ENCODE measurements at places on chromosomes 6 and 20.

GRCh38 chr20:57031867-57032355, 234.5 kb downstream of the BMP7 start:
- no peak for DNase-seq

GRCh38 chr6:6851059-6851948, 256.5 kb upstream of the RREB1 start:
- DNase-seq: no peak

- peak; percentile 28 for DNase-seq
Measured at GRCh38 chr6:27091661-27092315, 155.7 kb upstream of the PRSS16 start.

DNA sequence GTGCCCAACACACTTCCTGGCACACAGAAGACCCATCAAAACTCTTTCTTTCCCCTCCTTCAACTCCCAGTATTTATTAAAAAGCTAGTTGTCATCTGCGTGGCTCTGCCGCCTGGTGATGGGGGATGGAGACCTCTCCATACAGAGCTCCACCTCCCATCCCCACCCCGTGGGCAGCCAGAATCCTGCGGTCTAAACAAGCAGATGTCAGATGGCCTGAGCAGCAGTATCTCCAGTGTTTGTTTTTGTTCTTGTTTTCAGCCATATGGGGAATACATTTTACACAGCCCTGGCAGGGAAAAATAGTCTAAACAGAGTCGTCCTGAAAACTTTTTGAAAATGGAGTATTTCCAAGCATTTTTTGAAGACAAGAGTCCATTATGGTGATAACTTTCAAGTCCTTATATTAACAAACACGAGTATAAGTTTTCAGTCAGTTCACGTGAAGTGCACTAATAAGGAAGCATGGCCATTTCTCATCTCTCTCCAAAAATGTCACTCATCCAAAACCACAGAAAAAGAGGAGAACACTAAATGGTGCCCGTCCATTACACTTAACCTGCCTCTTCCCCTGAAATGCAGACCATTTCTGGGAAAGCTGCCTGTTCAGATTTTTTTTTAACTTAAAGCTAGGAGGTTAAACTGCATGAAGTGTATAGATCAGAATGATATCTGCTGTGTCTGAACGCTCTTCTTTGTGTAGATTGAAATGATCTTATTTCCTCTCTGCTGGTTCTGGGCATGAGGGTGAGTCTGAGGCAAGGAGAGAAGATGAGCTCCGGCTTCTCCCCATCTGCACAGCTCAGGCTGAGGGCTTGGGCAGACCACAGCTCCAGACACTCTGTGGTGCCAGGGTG, 91.0 kb downstream of the TCP11 start:
- DNase-seq: no peak

- DNase-seq: no peak
Measured at GRCh38 chr20:16404640-16405039, 168.6 kb downstream of the KIF16B start.

- DNase-seq: no peak
Measured at GRCh38 chr20:47396762-47397476, 40.4 kb upstream of the ZMYND8 start.

- DNase-seq: no peak
Measured at GRCh38 chr20:56778765-56779195, 149.7 kb downstream of the TFAP2C start.

GRCh38 chr6:36735110-36736071, 37.8 kb downstream of the RAB44 start:
- no peak for DNase-seq

GRCh38 chr20:36235892-36236785, at the start of gene AAR2:
TSS of gene AAR2 (plus strand) at chr20:36236478. CDS start at chr20:36239869, 3,391 bp downstream.
- peak; percentile 46 for DNase-seq

- no peak for DNase-seq
Measured at GRCh38 chr20:41145821-41146620, 8.7 kb downstream of the PLCG1 start.

DNA sequence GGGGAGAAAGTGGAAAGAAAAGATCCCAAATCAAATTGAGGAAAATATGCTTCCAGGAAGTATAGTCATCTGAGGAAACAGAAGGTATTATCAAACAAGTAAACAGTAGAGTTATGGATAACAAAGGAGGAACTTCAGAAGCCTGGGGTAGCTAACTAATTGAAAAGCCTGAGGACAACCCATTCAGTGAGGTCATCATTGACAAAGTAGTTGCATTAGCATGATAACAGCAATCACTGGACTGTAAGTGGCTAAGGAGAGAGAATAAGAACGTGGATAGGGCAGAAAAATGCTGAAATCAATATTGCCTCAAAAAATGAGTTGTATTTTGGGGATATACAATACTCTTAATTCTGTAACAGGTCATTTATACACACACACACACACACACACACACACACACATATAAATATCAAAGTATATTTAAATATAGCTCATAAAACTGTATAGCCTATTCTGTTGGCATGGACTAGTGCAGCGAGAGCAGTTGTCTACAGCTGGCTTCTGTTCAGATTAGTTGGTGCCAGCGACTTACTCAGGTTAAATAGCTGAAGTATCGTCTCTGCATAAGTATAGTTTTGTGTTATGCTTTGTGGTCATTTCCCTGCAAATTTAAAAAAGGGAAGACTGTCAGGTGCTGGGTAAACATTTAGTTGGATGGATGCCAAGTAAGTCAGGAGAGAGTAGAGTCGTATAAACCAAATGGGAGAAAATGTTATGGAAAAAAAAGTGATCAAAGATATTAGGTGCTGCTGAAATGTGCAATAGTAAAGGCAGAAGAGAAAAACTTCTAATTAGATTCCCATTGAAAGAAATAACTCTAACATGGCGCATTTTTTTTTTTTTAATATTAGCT, 33.8 kb upstream of the CTAGE9 start:
- no peak for DNase-seq

DNA sequence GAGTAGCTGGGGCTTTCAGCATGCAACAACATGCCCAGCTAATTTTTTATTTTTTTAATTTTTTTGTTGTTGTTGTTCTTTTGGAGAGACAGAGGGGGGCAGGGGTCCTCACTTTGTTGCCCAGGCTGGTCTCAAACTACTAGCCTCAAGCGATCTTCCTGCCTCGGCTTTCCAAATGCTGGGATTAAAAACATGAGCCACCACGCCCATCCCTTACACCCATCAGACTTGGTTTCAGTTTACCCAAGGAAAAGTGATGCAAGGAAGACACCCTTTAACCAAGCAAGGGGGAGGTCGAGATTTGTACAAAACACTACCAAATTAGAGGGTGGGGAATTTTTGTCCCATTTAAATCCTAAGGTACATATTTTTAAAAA, 210.1 kb downstream of the ARHGAP18 start:
- no peak for DNase-seq

GRCh38 chr6:47133230-47134000, 91.3 kb upstream of the ADGRF1 start:
- no peak for DNase-seq

- DNase-seq: no peak
Measured at GRCh38 chr20:11305406-11305805, 612.3 kb upstream of the BTBD3 start.

GRCh38 chr6:15465212-15465611, 197.6 kb downstream of the DTNBP1 start:
- DNase-seq: no peak

GRCh38 chr6:90694802-90695201, 107.9 kb upstream of the MAP3K7 start:
- DNase-seq: no peak

GRCh38 chr6:82364087-82365015, 734 bp downstream of the TPBG start:
- DNase-seq: no peak

GRCh38 chr6:12504325-12504966, 212.1 kb upstream of the PHACTR1 start:
- no peak for DNase-seq

- DNase-seq: no peak
Measured at GRCh38 chr6:158649289-158650143, at the start of gene SYTL3. TSS of gene SYTL3 (plus strand) at chr6:158650054. CDS start at chr6:158663269, 13,215 bp downstream.

GRCh38 chr20:43300901-43301300, 111.2 kb upstream of the PTPRT start:
- no peak for DNase-seq

DNA sequence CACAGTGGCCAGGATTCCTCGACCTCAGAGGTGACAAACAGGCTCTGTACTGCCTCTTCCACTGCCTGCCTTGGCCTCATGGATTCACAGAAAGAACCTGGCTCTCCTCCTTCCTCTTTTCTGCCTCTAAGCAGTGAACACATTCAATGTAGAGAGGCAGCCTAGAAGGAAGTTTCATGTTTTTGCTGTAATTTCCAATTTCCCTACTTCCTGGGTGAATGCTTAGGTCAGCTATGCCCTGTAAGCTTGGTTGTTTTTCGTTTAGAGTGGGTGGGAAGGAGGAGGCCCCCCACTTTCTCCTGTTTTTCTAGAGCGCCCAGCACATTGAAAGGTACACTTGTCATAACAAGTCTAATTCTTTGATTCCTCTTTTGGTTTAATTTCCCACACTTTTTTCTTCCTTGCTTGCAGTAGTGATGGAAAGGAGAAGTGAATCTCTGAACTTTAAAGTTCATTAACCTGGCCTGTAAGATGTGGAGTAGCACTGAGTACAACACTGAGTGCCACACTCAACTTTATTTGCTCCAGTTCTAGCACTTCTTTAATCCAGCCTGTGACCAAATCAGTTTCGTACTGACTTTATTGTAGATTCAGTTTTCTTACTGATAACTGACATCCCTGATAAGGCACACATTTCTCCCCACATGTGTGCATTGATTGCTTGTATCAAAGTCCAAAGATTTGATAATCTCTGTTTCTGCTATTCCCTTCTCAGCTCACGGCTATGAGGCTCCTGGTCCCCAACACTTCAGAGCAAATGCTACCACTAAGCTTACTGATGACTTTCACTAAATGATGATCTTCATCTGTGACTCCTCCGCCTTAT, 100.0 kb upstream of the MAN1A1 start:
- no peak for DNase-seq
